Adipocyte (in vitro differentiated cells): ENCODE measurements at places on chromosomes 13 and 19.

DNA sequence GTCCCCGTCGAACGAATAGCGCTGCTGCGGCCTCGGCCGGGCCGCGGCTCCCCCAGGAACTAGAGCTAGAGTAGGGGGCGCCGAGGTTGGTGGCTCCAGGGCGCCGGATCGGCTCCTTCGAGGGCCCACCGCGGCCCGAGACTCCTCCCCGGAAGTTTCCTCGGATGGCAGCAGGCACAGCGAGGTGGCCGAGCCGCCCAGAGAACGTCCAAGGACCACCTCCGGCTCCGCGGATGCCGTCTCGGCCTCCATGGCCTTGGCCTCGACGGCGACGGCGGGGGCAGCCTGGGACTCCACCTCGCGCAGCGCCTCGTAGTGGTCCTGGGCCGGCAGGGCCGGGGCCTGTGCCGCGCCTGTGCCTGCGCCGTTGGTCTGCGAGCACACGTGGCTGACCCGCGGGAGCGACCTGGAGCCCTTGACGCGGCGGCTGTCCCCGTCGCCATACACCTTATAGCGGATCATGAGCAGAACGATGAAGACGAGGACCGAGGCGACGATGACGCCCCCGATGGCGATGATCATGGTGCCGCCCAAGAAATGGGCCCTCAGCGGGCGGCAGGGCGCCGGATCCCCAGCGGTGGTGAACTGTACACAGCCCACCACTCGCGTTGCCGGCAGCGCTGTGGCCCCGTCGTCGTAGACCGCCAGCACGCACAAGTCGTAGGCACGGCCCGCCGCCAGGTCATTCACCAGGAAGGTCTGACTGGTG, 11.8 kb downstream of the IFNL1 start:
- no peak for DNase-seq

DNA sequence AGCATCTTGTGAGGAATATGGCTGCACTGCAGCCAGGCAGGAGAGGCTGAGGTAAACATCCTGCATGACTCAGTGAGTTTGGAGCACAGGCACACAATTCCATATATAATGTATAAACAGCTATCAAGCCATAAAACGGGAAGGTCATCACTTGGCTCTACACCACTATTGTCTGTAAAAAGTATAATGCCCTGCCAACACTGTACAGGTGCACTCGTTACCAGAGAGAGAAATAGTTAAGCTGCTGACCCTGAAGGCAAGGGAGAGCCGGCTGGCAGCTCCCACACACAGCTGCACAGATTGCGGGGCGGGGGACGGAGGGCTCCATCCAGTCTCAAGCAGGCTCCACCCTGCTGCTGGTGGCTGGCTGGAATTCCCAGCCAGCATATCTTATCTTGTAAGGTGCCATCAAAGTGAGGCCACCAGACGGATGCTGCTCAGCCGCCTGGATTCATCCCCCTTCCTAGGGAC, 668.1 kb downstream of the SLITRK5 start:
- DNase-seq = no peak

DNA sequence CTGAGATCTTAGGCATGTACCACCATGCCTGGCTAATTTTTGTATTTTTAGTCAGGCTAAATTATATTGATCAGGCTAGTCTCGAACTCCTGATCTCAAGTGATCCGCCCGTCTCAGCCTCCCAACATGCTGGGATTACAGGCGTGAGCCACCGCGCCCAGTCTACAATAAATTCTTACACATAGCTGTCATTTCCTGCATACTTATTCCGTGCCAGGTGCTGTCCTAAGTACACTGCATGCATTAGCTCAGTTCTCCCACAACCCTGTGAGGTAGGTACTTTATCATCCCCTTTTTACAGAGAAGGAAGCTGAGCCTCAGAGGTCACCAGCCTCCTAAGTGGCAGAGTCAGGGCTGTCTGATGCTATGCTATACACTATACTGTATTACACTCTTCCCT, 7.2 kb upstream of the RHPN2 start:
- DNase-seq = no peak

- no peak for DNase-seq
These were observed 43.0 kb downstream of the RAB20 start for GRCh38 chr13:110518571-110518970.
